ENCODE measurements at places on chromosomes 6 and 20. TPM values are rescaled to one million over a fixed set of nuclear protein-coding genes. Genes with fewer than 3 reads are reported as not detected.

DNA sequence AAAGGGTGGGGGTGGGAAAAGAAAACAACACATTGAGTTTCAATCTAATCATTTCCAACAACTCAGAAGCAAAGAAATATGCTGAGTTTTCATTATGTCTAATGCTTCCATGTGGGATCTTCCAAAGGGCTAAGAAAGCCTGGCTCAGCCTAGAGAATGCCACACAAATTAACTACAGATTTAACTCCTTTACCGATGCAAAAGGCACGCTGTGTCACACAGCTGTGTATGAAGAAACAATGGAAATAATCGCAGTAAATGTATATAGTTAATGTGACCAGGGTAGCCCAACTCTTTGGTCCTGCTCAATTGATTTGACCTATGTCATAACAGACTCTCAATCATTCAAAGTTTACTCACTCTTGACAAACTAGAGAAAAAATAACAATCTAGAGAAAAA is 17.8 kb downstream of the B4GALT5 start:
- DNase-seq: no peak

GRCh38 chr6:112470950-112471349 is 123.8 kb downstream of the RFPL4B start:
- DNase-seq: no peak

- DNase-seq: peak; percentile 32
Observed at GRCh38 chr6:241336-241865, 50.9 kb upstream of the DUSP22 start.

Gene OLIG3
- not detected for total RNA-seq

GRCh38 chr6:107396211-107396610 is 63.2 kb downstream of the PDSS2 start:
- no peak for DNase-seq

GRCh38 chr6:127518710-127519468 is at the start of gene MTCL3:
TSS of gene MTCL3 (minus strand) at chr6:127519335.
- DNase-seq: no peak

- no peak for DNase-seq
Observed at GRCh38 chr20:58471193-58472164, 43.7 kb downstream of the APCDD1L start.

Gene TMC2
- total RNA-seq: not detected

- DNase-seq: no peak
Observed at GRCh38 chr6:403659-404655, 12.4 kb downstream of the IRF4 start.

Gene PROKR2
- total RNA-seq: not detected

Gene NKAIN4
- total RNA-seq: not detected

- no peak for DNase-seq
Observed at GRCh38 chr6:21367649-21368154, 225.8 kb upstream of the SOX4 start.

Gene KCNK16
- not detected for total RNA-seq

Gene CAP2
- total RNA-seq: not detected

Gene FYN
- total RNA-seq: 92.9 TPM

Gene TMEM244
- total RNA-seq: not detected

Gene C20orf202
- total RNA-seq: not detected

DNA sequence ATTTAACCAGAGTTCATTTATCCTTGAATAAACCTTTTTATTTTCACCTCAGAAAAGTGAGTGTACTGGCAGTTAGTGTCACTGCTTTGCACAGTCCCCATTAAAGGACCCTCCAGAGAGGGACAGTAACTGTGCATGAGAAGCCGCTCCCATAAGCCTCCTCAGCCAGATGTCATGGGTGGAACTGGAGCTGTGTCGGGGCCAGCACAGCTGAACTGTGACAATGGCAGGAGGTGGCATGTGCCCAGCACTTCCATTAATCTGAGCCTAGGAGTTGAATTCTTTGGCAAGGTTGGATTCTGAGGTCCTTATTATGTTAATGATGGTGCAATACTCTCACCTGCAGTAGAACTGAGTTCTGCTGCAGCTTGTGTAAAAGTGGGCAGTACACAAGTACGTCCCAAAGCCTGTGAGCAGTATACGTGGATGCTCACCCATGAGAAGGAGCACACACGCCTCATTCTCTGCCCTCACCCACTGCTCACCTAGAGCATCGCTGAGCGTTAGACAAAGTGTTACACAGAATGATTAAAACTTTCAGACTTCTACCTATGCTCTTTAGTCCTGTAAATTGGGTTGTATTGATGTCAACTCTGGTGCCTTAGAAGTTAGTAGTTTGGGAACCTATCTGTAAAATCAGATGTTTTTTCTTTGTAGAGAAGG is 11.9 kb upstream of the CSE1L start:
- no peak for DNase-seq

Gene PNLDC1
- total RNA-seq: not detected

DNA sequence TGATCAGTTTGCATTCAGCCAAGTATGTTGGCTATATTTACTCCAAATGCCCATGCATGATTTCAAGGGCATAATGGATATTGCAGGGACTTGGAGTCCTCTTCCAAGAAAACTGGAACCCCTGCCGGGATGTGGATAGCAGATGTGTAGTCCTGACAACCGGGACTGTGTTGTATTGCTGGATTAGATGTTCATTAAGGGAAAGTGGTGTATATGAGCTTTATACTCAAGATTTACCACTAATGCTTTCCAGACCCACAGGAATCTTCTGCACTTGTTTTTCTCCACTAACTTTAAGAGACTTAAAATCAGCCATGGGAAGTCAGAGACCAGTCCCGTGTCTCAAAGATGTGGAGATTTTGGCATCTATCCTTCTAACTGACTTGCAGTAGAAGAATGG is 770.9 kb downstream of the HDGFL1 start:
- no peak for DNase-seq

Gene MAP7
- not detected for total RNA-seq

GRCh38 chr6:31582230-31582643 is at the start of gene LTB:
TSS of gene LTB (minus strand) at chr6:31582424. CDS start at chr6:31582417, 7 bp downstream.
- DNase-seq: peak; percentile 87

Gene SNX9
- not detected for total RNA-seq

- no peak for DNase-seq
Observed at GRCh38 chr6:39769012-39769411, 23.2 kb upstream of the DAAM2 start.

- no peak for DNase-seq
Observed at GRCh38 chr6:116253188-116253504, 729 bp downstream of the TSPYL4 start.
